ENCODE measurements at places on chromosomes 11 and 22. TPM values are rescaled to one million over a fixed set of nuclear protein-coding genes. Genes with fewer than 3 reads are reported as not detected.

The BRSK2 gene
- 72.5 TPM for total RNA-seq

The H19 gene
- 71.8 TPM for total RNA-seq

The SCGB1C1 gene
- not detected for total RNA-seq

The OR8D4 gene
- total RNA-seq = not detected

The SLCO2B1 gene
- not detected for total RNA-seq

The TMEM184B gene
- 58.3 TPM for total RNA-seq

- DNase-seq = no peak
Observed at GRCh38 chr11:35126000-35126878, 12.7 kb upstream of the CD44 start.

DNA sequence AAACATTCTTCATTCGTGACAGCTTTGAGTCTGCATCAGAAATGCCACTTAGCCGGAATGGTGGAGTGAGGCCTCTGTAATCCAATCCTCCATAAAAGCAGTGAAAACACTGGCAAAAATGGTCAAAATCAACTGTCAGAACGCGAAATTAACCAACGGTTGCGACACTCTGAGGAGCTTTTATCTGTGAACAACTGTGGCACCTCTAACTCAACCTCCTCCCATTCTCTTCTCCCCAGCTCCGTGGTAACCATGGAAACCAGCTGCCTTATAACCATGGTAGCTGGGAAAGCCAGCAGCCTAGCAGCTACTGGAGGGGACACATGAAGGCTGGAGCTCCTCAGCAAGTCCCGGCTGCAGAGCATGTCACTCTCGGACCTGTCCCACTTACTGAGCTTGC, 20.3 kb downstream of the AP2A2 start:
- peak; percentile 42 for DNase-seq

GRCh38 chr11:102422817-102423712, 29.5 kb downstream of the TMEM123 start:
- no peak for DNase-seq

DNA sequence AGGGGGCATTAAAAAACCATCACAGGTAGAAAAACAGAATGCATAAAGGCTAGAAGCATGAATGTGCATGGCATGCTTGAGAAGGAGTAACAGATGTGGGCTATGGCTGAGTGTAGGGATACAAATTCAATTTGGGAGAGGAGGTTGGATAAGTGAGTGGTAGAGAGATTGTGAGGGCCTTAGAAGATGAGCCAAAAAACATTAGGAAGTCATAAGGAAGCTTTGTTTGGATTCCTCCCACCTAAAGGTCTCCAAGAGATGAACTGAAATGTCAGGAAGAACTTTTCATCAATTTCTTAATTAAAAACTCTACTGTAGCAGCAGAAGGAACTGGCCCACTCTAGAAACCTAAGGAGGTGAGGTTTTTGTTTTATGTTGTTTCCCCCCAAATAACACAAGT, 41.2 kb upstream of the CSNK2A3 start:
- no peak for DNase-seq

GRCh38 chr11:110808248-110808647, 96.0 kb upstream of the ARHGAP20 start:
- no peak for DNase-seq

DNA sequence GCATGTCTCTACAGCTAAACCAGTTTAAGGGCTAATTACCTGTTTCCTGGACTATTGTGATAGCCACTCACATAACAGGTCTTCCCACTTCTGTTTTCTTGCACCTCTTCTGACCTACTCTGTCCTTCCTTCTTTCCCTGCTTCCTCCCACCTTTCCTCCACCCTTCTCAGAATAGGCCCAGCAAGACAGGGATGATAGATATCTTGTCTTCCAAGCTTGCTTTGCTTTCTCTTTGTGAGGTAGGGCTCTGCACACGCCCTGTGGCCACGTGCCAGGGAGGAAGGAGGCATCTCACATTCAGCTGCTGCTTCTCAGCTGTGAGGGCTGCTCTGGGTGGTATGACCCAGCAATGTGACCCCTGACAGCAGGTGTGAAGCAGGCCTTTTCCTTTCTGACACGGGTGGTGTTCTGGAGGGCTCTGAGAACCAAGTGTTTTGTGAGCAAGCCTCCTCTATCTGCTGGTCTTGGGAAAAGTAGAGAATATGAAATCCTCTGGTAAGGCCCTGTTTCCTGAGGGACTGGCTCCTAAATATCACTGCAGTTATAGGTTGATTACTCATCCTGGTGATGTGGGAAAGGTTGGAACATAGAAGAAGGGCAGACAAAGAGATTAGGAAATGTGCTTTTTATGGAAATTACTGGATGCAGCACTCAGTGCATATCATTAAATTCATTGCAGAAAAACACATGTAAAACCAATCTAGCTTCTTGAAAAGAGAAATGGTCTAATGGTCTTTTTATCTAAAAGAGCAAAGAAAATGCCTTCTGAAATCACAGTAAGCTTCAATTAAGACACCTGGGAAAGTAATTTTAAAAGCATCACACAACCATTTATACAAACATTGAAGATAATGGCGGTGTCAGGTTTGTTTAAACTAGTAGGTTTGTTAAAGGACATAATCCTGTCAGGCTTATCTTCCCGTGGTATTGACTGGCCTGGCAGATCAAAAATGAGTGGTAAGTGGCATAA, 8.5 kb downstream of the AMOTL1 start:
- no peak for DNase-seq

- DNase-seq = no peak
Observed at GRCh38 chr11:16182553-16182952, 173.8 kb downstream of the SOX6 start.

GRCh38 chr11:22890227-22890626, 30.0 kb upstream of the CCDC179 start:
- no peak for DNase-seq

GRCh38 chr11:3129591-3130268, 35.4 kb downstream of the OSBPL5 start:
- DNase-seq = no peak

GRCh38 chr11:68969386-68969785, 11.4 kb downstream of the MRGPRD start:
- DNase-seq = no peak

DNA sequence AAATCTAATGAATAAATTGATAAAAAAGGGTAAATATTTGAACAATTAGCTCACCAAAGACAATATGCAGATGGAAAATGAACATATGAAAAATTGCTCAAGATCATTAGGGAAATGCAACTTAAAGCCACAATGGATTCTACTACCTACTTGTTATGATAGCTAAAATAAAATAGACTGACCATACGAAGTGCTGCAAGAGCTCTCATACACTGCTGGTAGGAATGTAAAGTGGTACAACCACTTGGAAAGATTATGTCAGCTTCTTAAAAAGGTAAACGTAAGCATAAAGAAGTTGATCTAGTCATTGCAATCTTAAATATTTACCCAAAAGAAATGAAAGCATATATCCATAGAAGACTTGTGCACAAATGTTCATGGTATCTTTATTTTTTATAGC, 504.2 kb upstream of the ARHGAP42 start:
- DNase-seq = no peak

DNA sequence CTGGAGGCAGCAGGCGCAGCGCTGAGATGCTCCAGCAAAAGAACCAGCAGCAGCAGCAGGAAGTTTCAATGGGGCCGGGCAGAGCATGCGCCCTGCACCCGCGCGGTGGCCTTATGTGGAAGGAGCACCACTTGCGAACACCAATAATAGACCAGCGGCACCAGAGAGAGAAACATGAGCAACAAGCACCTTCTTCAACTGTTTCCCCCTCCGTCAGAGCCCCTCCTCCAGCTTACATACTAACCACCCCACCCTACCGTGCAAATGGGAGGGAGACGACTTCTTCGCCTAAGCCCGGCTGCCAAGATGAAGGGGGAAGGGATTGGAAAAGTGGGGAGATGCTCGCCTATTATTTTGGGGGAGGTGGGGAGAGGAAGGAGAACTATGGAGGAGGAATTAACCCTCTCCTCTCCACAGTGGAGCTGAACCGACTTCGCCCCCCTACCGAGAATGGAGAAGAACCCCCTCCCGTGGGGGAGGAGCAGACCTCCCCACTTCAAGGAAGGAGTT, 1.1 kb downstream of the RSF1 start:
- peak; percentile 70 for DNase-seq

All from neural crest cell (in vitro differentiated cells).